ENCODE measurements at places on chromosomes 6 and 20. TPM values are rescaled to one million over a fixed set of nuclear protein-coding genes. Genes with fewer than 3 reads are reported as not detected.
A peak's percentile ranks its signal among the peaks of the same experiment; 100 is the strongest.

The OPN5 gene
- under 0.01 TPM for total RNA-seq

The MRPS26 gene
- total RNA-seq = 31.2 TPM

The SNAI1 gene
- 2.7 TPM for total RNA-seq

The LPA gene
- total RNA-seq = not detected

The SLC35B3 gene
- total RNA-seq = 54.2 TPM

The ENPP3 gene
- 0.65 TPM for total RNA-seq

DNA sequence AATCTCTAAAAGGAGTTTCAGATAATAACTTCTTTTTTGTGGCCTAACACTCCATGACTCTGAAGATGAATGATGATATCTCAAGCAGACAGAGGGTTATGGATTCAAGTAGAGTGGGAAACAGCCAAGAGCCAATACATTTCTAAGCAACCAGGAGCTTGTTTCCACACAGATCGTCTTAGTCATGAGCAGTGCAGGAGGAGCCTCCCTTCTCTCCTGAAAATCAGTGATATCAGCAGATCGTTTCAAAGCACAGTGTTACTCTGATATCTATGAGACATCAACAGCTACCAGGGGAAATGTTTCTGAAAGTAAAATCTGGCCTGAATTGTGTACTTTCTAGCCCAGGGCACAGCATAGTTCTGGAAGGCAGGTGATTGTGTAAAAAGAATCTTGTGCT is 11.5 kb downstream of the ADGRG6 start:
- peak; percentile 71 for DNase-seq

DNA sequence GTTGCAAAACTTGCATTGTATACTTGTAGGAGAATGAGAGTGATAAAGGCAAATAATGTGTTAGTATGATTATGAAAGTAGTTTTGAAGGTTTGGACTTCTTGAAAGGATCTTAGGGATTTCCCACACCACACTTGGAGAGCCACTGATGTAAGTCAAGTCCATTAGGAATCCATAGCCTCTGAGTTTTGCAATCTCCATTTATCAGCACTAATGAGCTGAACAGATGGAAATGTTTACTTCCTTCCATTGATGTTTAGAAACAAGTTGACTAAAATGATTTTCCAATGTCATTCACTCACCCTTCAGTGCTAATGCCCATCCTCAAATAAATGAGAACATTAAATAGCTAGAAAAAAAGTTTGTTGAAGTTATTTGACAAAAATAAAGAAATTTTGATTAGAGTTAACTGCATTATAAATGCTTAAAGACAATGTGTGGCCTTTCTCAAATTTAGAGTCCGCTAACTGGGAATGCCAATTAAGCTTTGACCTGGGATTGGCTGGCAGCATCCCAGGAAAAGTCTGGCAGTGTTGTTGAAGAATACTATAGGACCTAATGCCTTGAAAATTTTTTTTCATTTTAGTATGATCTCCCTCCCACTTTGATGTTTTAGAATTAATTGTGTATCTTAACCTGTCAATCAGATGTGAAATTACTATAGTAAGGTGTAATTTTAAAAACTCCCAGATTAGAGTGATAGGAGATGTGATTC is 68.0 kb downstream of the SLC35F1 start:
- no peak for DNase-seq

All from renal cortical epithelial cell (primary cell).